Eye (tissue), 1 donor: ENCODE measurements at places on chromosomes 1 and 21.

GRCh38 chr1:167669209-167670124, 39.4 kb downstream of the RCSD1 start:
- no peak for DNase-seq

DNA sequence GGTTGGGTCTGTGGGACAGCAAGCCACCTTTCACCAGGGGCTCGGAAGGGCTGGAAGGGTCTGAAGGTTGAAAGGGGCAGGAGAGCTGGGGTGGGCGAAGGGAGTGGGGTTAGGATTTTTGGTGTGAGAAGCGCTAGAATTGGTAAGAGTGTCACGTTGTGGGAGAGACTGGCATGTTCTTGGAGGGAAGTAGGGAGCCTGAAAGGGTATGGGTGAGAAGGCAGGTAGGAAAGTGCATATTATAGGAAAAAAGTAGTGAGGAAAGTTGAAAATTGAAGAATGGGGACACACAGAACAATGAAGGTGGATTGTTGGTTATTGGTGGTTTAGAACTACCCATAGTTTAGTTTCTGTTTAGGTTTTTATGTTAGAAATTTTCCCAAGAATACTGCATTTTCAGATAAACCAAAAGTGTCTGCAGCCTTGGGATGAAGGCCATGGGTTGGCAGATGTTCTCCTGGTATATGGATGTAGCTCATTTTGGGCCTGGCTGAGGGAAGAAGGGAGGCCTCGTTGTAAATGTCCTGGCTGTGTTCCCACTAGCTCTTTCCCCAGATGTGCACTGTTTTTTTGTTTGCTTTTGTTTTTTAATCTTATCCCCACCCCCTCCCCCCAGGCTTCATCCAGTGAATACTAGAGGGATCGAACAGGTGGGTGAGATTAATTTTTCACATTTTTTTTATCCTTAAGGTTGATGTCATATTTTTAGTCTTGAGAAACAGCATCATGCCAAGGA, 1.2 kb downstream of the LRRC42 start:
- DNase-seq = no peak

- no peak for DNase-seq
Measured at GRCh38 chr1:36352125-36352909, 28.9 kb upstream of the EVA1B start.

DNA sequence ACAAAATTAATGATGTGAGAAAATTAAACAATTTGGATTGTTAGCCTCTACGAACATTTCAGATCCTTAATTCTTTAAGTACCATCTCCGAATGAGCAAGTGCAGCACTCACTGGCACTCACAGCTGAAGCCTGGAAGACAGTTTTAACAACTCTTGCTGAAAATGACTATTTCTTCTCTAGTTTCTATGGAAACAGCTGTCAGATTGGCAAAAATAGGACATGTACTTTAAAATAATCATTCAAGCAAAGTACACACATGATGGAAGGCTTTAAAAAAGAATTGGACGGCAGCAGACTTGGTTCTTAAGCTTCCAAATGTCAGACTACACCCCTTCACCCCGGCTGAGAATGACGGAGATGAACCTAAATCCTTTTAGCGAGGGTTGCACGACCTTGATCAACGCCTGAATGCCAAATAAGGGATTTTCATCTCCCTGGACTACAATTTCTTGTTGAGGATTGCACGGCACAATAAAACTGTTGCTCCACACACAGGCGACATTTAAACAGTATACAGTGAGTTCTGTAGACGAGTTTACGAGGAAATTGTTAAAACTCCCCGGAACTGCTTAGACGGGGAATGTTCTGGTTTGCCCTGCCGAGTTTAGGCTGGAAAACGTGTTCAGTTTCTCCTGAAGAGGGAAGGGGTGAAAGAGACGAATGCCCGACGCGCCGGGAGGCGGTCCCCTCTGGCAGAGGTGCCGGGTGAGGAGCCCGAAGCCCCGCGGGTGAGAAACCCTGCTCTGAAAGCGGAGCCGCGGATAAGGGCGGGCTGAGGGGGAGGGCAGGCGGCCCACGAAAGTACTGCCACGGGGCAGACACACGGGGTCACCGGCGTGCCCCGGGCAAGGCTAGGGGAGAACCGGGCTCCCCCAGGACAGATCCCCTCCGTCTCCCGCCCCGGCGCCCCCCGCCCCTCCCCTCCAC, 671 bp downstream of the OMA1 start:
- DNase-seq = peak; percentile 91

DNA sequence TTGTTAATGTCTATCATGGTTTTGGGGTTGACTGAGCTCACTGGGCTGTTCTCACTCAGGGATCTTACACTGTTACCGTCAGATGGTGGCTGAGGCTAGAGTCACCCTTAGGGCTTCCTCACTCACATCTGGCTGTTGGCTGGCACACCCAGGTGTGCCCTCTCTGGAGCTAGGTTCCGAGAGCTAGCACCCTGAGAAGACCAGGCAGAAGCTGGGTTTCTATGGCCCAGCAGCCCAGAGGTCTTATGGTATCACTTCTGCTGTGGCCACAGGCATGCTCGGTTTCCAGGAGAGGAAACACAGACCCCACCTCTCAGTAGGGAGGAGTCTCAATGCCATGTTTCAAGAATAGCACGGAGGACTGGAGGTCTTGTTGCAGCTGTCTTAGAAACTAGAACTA, 20.7 kb upstream of the KIF1B start:
- no peak for DNase-seq

DNA sequence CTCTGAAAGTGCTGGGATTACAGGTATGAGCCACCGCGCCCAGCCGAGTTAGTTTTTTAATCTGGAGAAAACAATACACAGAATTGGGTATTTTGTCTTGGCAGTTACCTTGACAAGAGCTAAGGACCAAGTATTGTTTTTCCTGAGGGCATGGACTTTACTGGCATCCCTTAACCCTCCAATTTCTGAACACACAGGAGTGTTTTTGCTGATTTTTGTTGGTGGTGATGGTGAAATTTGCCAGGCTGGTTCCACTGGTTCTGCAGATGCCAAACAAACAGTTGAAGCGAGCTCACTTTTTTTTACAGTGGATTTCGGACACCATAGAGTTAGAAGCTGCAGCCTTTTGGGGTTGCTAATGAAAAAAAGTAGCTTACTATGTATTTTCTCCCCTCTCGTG, 37.2 kb upstream of the SH3D21 start:
- DNase-seq = no peak

GRCh38 chr1:174032671-174033222, 10.6 kb upstream of the RC3H1 start:
- DNase-seq = no peak

DNA sequence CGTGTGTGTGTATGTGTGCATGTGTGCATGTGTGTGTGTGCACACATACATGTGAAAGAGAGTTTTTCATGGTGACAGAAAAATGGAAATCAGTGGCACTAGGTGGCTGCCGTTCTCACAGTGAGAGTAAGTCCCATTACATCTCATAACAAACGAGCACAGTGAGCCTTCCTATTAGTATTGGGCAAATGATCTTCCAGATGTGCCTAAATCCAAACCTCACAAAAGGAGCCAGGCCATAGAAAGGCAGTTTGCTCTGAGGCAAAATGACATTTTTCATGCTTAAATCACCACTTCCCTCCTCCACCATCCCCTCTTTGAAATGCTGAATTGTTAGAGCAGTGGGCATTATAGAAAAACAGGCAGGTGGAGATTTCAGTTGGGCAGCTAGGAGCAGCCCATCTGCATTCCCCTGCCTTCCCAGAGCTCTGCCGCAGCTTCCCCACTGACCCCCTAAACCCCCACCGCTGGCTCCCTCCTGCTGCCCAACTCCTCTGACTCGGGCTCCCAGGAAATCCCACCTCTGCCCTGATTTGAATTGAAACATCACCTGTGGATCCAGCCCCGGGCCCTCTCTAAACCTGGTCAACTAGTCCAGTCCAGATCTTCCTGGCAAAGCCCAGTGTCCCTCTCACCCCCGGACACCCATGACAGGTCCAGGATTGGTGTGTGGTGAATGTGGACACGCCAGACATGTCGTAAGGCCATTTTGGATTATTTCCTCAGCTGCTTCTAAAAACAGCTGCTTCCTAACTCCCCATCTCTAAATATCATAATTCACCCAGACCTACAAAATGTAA, 190.5 kb downstream of the SEC16B start:
- peak; percentile 25 for DNase-seq

DNA sequence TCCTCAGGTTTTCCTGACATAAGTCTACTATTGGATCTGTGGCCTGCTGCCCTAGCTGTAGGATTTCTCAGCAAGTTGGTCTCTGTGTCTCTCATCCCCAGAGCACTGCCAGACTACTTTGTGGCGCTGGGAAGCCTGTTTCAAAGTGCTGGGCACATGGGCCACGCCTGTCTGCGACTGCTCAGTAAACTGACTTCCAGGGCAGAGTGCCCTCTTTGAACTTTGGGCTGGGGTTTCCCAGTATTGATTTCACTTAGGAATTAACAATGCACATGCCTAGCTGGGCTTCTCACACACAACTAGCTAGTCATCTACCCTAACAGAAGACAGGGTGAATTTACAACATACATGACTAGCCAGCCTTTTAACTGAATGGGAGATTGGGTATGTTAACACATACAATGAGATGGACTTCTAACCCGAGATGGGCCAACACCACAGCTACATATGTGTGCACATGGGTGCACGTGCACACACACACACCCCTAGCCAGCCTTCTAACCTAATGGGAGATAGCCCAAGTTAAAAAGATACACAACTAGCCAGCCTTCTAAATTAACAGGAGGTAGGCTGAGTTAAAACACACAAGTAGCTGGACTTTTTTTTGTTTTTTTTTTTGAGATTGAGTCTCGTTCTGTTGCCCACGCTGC, 6.9 kb upstream of the TRIM17 start:
- no peak for DNase-seq

DNA sequence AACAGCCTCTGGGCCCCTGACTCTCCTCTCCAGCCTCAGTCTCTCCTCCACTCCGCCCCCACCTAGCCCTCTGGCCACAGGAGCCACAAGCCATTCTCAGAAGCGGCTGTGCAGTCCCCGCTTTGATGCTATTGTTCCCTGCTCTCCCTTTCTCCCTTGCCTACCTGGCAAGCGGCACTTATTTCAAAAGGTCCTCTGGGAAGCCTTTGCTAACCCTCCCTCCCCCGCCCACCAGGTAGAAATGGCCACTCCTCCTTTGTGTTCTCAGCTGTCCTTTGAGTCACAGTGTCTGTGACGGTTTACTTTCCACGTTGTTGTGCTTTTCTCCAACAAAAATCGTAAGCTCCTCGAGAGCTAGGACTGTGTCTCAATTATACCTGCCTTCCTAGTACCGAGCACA, 338.4 kb upstream of the PROX1 start:
- DNase-seq = no peak

DNA sequence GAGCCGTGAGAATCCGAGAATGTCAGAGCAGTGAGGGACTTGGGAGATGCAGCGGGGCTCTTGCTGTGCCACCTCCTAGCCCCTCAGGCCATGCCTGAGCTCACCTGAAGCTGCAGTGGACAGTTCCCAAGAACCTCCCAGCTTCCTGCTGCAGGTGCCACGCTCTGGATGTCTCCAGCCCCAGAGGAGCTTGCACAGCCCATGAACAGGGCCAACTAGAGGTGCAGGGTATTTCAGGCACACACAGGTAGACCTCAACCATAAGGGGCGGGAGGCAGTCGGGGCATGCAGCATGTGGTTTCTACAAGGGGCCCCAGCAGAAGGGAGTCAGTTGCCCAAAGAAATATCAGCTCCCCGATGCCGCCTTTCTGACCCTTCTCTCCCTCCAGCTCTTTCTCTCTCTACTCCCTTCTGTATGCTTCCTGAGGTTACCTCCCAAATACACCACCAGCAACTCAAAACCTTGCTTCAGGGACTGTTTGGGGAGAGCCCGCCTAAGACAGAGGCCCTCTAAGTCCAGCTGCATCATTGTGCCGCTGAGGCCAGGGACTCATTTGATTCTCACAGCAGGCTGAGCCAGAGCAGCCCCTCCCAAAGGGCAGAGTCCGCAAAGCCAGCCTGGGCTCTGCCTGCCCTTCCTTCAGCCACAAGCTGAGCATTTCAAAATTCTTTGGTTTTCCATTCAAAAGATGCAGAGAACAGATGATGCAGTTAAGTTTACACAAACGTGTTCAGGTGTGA, 209.8 kb downstream of the MATN1 start:
- no peak for DNase-seq

DNA sequence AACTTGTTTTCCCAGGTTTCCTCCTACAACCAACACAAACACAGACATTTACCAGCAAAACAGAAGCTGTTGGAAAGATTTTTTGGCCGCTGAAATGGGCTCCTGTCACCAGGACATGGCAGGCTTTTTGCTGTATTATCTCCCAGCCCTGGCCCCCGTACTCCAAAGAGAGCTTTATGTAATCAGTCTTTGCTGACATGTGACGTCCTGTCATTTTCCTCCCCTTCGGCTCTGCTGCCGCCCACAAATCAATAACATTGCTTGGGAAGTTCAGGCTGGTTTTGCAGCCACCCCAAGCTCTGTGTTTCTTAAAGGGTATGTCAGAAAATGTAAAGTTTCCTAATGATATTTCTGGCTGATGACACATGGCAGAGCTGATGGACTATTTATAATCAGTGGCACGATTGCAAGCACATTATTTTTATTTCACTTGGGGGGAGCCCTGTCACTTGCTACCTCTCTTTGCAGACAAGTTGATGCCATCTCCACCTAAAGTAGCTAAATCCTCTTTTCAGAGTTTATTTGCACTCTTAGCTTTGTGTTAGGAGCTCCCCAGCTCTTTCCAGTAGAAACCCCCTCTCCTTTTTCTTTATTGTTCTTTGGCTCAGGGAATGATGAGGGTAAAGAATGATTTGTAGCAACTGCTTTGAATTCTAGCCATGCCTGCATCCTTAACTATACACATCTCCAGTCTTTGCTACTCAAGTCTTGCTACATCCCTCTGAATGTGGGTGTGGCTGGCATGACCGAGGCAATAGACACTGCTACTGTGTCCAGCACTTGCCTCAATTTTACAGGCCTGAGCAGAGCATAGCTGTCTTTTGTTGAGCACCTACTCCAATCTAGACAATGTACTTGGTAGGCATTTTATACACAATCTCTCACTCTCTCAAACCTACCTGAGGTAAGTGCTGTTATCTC, 67.3 kb downstream of the ELAVL4 start:
- DNase-seq = no peak
